CD4-positive, alpha-beta T cell treated with Interleukin-1 beta for 1 hour (primary cell): ENCODE measurements at places on chromosomes 11 and 22.

DNA sequence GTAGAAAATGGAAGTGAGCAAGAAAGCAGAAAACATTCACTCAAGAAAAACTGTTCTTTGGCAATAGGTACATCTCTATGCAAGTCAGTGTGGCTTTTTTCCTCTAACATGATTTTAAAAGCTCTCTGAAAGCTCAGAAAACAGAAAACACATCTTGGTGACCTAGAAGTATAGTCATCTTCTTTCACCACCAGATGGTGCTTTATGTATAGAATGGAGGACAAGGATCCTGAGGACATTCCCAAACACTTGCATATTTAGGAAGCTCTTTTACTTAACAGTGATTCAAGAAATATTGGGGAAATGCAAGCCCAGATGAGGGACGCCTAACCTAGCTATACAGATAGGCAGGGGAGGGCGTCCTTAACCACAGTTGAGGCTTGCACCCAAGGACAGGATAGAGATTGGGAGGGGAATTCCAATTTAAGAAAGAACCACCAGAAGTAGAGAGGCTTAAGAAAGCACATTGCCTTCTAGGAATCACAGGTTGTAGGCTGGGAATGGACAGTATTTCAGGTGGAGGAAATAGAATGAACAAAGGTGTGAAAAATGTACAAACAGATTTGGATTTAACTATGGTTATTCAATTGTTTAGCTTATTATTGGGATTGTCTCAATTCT is 13.8 kb upstream of the CCDC81 start:
- DNase-seq: no peak

DNA sequence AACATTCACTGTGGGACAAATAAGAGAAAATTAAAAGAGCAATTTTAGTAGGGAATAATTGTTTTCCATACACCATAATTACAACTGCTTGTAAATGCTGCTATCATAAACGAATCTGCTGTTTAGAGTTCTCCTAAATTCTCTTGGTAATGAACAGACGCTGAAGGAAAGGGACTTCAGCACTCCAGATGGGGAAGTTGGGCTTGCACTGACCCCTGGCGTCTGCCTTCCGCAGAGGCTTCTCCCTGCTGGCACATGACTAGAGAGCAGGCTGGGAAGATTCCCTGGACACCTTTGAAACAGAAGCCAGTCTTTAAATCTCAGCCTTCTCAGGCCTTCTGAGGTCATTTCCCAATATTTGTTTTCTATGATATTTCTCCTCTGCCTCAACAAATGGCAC is 84.1 kb downstream of the NXPE2 start:
- DNase-seq: no peak

GRCh38 chr11:130827451-130828377 is 88.6 kb downstream of the SNX19 start:
- no peak for DNase-seq

DNA sequence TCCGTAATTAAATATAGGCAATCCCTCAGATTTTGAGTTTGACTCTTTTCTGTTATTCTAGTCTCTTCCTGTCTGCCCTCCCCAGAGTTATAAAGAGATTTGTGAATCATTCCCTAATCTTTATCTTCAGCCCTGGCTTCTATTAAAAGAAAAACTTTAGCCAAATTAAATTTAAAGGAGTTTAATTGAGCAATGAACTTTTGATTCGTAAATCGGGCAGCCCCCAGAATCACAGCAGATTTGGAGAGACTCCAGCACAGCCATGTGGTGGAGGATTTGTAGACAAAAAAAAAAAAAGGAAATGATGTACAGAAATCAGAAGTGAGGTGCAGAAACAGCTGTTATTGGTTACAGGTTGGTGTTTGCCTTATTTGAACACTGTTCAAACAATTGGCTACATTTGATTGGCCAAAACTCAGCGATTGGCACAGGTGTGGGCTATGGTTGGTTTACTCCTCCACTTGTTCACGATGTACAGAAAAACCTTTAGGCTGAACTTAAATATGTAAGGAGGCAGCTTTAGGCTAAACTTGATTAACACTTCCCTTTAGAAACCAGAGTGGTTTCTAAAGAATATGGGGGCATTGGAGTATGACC is 2.3 kb upstream of the ALKBH8 start:
- DNase-seq: no peak

GRCh38 chr11:2363577-2364370 is 13.3 kb upstream of the CD81 start:
- no peak for DNase-seq

DNA sequence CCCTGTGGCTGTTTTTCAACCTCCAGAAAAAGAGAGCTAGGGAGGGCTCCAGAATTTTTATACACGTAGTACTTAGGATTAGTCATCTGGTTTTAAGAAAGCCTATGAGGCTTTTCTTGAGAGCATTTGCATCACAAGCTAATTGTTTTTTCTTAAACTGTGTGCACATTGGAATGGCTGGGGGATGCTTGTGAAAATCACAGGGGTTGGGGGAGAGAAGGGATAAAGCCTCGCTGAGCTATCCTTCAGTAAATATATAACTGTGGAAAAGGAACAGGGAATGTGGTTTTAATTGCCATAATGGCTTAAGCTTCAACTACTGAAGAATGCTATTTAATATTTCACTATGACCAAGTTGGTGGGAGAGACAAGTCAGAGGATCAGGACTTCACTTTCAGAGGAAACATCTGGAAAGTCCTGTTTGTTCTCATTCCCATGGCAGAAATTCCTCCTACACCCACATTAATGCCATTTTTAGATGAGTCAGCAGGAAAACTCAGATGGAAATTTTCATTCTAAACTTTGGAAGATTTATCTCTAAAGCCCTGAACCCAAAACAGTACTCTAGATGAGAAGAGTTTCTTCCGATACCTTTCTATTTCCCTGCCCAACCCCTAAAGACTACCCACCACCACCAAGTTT is 591.3 kb downstream of the LRRC4C start:
- DNase-seq: no peak

- DNase-seq: no peak
Observed at GRCh38 chr11:17479284-17480214, 2.9 kb upstream of the ABCC8 start.

DNA sequence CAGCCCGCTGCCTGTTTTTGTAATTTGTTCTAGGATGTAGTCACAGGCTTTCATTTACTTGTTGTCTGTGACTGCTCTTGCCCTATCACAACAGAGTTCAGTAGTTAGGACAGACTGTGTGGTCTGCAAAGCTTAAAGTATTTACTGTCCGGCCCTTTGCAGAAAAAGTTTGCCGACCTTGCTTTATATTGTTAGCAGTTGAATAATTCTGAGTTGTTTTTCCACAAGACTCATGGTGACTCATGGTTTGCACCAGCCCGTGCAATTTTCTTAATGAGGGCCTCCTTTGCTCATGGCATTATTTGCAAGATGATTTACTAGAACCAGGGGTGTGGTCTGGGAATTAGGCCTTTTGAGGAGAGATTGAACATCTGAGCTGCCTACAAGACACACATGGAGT is 110.6 kb downstream of the SCN3B start:
- DNase-seq: no peak

DNA sequence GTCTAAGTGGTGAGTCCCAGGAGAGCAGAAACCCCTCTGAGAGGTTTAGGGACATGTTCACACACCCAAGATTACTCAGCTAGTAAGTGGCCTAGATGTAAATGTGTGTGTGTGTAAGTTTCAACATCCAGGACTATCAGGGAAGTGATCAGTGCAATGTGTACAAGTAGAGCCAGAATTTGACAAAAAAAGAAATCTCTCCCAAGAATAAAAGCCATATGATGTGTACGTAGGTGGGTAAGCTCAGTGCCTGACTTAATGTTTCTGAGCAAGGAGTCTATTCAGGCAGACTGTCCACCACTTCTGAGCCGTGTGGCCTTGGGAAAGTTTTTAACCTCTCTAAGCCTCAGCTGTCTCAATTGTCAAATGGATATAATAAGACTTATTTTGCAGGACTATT is 133.8 kb upstream of the NAV2 start:
- no peak for DNase-seq

DNA sequence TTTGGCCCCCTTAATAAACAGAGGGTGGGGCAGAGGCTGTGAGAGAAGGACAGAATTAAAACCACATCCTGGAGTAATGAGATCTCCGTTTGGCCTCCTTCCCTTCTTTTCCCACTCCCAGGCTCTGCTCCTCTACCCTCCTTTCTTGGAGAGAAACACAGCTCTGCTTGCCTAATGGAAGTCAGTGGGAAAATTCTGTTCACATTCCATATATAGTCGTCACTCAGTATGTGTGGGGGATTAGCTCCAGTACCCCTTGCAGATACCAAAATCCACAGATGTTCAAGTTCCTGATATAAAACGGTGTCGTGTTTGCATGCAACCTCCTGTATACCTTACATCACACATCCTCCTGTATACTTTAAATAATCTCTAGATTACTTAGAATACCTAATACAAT is 37.6 kb upstream of the THY1 start:
- DNase-seq: no peak

DNA sequence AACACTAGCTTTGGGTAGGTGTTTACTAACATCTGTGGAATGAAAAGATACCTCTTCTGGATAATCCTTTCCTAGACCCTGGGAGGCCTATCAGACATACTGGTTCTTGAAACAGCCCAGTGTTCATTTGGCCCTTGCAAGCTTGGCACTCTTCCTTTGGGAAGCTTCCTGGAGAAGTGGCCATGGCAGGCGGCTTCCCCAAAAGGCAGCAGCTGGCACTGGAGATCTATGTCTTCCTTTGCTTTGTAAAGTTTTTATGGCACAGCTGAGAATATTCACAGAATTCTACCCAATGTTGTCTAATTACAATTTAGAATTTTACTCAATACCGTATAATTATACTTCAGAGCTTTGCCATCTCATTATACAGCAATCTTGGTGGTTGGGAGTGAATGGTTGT is 199.2 kb upstream of the C11orf87 start:
- DNase-seq: no peak

DNA sequence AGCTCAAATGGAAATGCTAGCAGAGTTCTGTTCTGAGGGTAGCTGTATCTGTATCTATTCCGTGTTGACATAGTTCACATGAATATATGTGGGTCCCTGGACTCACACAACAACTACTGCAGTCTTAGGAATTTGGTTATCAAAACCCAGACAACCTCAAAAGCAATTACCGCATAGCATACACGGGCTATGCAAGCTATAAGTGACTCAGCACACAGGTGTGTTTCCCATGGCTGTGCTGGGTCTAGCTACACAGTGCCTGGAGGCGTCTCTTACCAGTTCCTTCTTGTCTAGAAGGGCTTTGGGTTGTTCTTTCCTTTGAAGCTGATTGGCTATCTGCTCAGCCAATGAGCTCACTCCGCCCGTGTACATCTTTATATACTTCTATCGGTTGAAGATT is 98.2 kb upstream of the BID start:
- DNase-seq: no peak

- no peak for DNase-seq
Observed at GRCh38 chr11:17508306-17508705, 31.7 kb upstream of the ABCC8 start.

DNA sequence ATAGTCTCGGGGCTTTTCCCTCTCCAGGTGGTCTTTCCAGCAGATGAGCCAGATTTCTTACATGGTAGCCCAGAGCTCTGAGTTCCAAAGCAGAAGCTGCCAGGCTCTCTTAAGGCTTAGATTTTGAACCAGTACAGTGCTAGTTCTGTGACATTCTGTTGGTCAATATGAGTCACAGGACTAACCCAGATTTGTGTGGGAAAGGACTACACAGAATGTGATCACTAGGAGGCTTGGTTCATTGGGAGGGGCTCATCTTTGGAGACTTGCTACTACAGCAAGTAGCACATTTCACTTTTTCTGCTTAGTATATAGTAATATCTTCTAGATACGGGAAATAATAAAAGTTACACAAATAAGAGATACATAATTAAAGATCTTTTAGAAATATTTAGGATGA is 24.1 kb downstream of the RNF214 start:
- no peak for DNase-seq

- peak; percentile 3 for DNase-seq
Observed at GRCh38 chr11:132058211-132058772, 687.9 kb downstream of the NTM start.

DNA sequence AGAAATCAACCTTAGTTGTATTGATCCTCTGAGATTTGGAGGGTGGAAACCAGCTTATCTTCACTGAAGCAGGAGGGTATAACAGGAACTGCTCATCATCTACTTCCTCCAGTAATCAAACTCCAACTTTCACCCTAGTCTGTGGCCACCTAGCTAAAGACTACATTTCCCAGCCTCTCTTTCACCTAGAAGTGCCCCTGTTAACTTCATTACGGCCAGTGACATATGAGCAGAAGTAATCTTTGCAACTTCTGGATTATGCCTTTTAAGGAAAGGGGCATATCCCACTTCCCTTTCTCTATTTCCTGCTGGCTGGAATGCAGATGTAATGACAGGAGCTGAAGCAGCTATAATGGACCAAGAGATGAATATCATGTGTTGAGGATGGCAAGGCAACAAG is 7.6 kb upstream of the VPS37C start:
- DNase-seq: no peak

GRCh38 chr22:32911503-32911902 is 110.0 kb downstream of the TIMP3 start:
- no peak for DNase-seq

DNA sequence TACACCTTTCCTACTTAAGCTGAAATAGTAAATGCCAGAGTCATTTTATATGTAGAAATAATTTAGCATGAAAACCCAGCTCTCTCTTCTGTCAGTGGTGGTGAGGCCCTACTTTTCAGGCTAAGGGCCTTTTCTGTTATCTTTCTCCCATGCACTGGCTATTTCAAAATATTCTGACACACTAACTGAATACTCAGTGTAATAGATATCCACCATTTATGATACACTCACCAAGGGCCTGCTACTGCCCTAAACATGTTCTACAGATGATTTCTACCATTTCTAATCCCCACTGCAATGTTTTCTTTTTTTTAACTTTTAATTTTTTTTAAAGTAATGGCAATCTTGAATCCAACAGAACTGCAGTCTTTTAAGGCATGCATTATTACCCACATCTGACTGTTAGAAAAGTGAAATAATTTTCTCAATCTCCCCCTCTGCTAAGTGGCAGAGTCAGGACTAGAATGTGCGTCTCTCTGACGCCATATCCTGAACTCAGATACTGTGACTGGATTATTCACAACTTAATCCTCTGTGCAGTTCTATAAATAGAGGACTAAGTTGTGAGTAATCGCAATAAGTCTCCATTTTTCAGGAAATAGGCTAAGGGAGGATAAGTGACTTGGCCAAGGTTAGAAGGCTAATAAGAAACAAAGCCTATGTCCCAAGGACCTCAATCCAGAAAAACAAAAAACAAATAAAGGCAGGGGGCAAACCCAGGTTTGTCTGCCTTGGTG is 44.0 kb downstream of the GRAMD1B start:
- DNase-seq: no peak

DNA sequence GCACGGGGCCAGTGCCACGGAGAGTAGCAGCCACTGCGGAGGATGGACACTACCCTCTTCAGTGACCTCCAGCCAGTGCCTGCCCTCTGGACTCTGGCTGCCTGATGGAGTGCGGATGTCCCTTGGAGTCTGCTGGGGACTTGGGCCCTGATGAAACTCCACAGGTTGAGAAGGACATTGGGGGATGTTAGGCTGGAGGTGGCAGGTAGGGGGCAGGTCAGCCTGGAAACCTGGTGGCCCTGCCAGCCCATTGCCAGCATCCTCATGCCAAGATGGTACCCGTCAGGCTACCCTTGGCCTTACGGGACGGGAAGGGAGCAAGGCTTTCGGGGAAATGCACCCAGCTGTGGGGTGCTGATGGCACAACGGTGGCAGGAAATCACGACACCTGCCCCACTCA is 4.0 kb downstream of the CABP7 start:
- DNase-seq: no peak

- DNase-seq: peak; percentile 50
Observed at GRCh38 chr22:37896181-37896592, 9.9 kb upstream of the MICALL1 start.
